ENCODE measurements at places on chromosomes 11 and 22. TPM values are rescaled to one million over a fixed set of nuclear protein-coding genes. Genes with fewer than 3 reads are reported as not detected.

Gene E2F8
- total RNA-seq: 7.4 TPM

GRCh38 chr11:123640677-123641494 lies 13.5 kb downstream of the SCN3B start:
- peak; percentile 39 for DNase-seq

- DNase-seq: no peak
These were observed 91.5 kb downstream of the ABTB2 start for GRCh38 chr11:34266090-34266912.

DNA sequence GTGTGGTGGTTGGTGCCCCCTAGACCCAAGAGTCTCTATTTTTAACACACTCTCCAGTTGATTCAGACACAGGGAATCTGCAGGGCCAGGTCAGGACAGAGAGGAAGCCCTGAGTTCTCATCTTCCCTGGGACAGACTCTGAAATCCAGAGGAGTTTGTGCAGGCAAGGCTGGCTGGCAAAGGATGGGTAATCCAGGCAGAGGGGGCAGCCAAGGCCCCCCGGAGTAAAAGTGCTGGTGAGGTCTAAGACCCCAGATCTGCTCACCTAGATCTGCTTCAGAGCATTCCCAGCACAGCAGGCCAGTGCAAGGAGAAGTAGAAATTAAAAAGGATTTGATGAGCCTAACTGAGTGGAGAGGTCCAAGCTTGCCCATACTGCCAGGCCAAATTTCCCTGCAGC lies 40.6 kb upstream of the MN1 start:
- DNase-seq: no peak

DNA sequence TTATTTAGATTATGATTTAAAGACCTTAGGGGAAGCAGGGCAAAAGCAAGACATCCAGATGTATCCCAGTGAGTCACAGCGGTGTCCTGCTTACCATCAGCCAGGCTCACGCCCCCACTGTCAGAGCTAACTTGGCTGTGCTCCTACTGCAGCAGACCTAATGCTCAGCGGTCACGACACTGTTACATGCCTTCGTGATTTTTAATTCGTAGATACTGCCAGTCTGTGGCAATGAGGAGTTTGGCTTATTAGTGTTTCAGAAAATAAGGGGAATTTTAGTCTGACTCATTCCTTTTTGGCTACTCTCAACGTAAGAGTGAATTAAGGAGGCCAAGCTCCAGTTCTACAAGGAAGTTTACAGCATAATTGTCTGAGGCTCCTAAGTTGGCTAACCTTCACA lies 22.7 kb downstream of the EFCAB6 start:
- peak; percentile 15 for DNase-seq

GRCh38 chr22:21623648-21623970 lies 6.2 kb downstream of the YDJC start:
- no peak for DNase-seq

DNA sequence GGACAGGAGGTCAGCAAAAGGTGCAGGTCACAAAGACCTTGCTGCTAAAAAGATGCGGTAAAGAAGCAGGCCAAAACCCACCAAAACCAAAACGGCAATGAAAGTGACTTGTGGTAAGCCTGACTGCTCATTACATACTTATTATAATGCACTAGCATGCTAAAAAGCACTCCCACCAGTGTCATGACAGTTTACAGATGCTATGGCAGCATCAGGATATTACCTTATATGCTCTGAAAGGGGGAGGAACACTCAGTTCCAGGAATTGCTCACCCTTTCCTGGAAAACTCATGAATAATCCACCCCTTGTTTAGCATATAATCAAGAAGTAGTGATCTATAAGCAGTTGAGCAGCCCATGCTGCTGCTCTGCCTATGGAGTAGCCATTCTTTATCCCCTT lies 45.2 kb upstream of the SLC5A12 start:
- no peak for DNase-seq

Gene FBLN1
- total RNA-seq: 51.8 TPM

Gene RBMXL2
- not detected for total RNA-seq

GRCh38 chr11:133660202-133660568 lies 127.9 kb upstream of the OPCML start:
- no peak for DNase-seq

DNA sequence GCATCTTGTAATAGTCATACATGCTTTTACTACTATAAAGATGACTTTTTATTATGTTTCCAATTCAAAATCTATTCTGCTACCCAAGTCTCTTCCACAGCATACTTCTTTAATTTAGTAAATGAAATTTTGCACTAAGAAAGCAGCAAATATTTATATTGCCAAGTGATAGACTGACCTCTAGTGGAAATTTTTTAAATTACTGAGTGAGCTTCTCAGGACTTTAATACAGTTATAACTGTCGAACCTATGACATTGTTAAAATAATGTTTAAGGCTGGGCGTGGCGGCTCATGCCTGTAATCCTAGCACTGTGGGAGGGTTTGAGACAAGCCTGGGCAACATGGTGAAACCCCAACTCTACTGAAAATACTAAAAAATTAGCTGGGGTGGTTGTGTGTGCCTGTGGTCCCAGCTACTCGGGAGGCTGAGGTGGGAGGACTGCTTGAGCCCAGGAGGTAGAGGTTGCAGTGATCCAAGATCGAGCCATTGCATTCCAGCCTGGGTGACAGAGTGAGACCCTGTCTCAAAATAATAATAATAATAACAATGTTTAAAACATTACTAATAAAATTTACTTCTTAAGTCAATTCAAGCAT lies 27.3 kb downstream of the STK33 start:
- peak; percentile 16 for DNase-seq

Gene FAM180B
- total RNA-seq: 0.42 TPM

GRCh38 chr11:9823439-9823838 lies 159.6 kb downstream of the SWAP70 start:
- no peak for DNase-seq

DNA sequence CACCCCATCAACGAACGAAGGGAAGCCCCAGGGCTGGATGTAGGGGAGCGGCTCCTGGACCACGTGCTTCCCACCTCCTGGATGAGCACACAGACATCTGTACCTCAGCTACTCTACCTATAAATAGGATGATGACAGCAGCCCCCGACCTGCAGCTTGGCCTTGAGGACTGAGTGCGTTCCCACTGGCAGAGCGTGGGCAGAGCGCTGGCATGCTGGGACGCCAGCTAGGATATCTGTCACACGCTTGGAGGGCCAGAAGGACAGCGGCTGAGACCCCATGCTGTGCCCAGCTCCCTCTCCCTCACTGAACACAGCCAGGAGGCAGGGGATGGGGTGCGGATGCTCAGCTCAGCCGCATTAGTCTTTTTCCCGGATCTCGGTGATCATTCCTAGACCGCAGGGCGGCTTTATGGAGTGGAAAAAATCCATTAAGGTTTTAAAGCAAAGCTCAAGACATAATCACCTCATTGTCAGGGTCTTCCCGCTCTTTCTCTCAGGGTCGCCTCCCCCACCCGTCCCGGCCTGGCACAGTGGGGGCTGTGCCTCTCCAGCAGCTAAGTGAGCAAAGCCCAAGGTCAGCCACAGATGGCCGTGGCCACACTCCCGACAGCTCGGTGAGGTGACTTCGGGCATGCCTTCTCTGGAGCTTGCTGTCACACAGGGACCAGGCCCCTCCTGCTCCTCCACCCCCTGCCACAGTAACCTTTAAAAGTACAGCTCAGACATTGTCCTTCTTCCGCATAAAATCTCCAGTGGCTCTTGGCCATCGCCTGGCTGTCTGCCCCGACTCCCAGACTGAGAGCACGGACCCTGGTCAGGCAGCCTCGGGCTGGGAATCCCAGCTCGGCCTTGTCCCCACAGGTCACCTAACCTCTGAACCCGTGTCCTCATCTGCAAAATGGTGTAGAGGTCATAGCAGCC lies 69.6 kb upstream of the SHISAL1 start:
- DNase-seq: no peak

DNA sequence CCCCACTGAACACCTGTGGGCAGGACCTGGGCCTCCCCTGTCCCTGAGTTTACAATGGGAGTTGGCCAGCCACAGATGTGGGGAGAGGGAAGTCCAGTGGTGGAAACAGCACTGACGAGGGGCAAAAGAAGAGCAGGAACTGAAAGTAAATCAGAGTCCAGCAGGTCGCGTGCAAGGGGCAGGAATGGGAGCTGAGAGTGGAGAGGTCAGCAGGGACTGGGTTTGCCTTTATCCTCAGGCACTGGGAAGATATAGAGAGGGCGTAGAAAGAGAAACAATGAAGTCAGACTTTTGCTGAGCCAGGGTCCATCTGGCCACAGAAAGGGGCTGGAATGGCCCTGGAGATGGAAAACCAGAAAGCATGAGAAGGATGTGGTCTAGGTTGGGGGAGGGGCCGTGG lies 8.5 kb downstream of the P2RY6 start:
- no peak for DNase-seq

DNA sequence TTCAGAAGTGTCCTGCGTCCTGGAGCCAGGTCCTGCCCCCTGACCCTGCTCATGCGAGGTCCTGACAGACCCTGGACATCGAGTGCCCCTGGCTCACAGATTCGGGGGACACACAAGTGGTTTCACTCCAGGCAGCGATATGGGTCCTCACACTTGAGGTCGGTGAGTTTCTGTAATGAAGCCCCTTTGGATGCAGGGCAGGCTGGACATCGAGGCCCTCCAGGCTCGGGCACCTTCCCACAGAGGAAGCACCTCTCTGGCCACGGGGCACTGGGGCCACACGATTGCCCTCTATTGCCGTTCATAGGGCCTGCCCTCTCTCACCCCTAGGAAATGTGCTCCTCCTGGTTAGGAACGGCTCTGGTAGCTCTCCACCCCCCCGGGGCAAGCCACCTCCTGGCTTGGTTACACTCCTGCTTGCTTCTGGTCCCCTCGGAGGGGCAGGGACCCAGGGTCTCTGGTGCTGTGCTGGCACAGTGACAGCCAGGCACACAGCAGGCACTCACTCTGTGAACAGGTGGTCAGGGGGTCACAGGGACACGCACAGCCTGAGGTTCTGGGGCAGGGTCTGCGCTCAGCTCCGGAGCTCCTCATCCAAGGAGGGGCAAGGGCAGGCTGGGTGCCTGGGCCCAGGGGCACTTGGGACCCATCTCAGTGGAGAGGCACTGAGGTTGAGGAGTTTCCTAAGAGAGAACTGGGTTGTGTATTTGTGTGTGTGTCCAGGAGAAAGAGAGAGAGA lies 907.7 kb downstream of the BRD1 start:
- DNase-seq: no peak

DNA sequence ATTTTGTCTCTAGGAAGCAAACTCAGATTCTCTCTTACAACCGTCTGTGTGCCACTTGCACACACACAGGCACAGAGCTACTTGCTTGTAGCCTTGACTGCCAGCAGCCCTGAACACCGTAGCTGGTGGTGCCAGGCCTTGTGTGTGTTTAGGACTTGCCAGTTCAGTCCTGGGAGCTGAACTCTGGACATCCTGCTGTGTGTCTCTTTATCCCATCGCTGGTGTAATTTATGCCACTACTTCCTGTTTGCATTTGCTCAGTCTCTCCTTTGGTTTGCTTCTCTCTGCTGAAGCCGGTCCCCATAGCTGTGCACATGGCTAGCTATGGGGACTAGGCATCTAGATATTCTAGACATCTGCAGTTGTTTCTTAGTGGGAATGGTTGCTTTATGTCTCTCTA lies 24.0 kb downstream of the MARK2 start:
- DNase-seq: peak; percentile 60

Gene KRTAP5-10
- total RNA-seq: 0.53 TPM

Gene CALCA
- total RNA-seq: not detected

DNA sequence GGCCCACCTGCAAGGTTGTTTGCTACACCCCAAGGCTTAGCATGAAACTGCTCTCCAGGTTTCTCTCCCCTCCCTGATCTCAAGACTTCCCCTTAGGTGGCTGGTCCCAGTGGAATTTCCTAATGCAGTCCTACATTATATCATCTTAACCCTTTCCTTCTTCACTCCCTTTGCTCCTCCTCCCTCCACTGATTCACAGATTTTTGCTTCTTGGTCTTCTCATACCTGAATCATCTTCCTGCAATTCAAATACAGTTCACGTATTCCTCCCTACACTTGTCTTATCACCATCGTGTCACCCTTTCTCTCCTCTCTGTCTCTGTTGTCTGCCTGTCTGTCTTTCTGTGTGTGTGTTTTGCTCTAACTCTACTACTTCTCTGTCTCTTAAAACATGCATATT lies 17.0 kb downstream of the MMP10 start:
- DNase-seq: no peak

DNA sequence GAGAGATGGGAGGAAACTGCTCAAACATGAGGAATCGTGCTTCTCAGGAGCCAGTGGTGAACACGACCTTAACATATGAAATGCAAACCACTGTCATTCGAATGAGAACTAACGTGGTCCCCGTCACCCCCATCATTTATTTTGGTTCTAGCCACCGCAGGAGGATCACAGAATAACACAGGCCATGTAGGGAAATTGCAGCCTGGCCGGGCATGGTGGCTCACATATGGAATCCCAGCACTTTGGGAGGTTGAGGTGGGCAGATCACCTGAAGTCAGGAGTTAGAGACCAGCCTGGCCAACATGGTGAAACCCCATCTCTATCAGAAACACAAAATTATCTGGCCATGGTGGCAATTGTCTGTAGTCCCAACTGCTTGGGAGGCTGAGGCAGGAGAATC lies 27.1 kb downstream of the KRTAP5-5 start:
- no peak for DNase-seq

Gene PDE2A
- 6.6 TPM for total RNA-seq

- DNase-seq: no peak
These were observed 16.6 kb upstream of the NAV2 start for GRCh38 chr11:19696073-19696472.

DNA sequence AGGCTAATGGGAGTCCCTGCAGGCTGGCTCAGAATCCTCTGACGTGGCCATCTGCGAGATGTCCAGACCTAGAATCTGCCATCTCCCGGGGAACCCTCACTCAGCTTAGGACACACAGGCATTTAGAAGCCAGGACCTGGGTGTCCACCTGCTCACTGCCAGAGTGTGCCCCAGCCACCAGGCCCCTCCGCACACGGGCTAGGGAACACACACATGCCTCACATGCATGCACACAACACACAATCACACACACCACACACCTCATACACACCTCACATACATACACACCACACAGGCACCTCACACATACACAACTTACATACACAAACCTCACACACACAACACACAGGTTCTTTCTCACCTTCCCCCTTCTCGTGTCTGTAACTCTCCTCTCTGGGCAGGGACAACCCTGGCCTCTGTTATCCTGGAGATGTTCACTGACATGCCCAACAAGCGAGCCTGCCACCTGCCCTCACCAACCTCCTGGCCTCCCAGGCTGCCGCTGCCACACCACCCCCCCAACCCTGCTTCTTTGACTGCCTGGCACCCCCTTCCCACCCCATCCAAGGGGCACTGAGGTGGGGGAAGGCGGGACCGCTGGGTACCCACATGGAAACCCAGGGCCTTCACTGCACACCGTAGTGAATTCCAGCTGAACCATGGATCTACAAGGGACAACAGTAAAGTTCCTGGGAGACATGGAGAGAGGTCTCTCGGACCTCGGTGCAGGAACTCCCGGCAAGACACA lies 38.1 kb downstream of the GNB1L start:
- no peak for DNase-seq

- DNase-seq: no peak
These were observed 29.2 kb upstream of the FEZ1 start for GRCh38 chr11:125525303-125525702.

DNA sequence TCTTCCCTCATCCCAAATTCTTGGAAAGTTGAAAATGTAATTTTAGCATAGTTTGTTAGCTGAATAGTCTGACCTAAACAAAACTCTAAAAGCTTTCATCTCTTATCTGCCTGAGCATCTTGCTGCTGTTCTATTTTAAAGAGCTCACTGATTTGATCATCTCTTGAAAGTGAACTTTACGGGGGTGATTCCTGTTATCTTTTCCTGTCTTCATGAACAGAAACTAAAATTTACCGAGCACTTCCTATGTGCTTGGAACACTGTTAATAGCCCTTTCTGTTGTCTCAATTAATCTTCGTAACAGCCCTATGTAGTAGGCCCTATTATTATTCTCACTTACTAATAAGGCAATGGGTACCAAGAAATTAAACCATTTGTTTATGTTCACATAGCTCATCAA lies 12.3 kb downstream of the AMOTL1 start:
- DNase-seq: no peak

Measured in left colon (tissue), 2 donors.